Stimulated activated CD4-positive, alpha-beta T cell treated with anti-CD3 and anti-CD28 coated beads, TNF-alpha, amount 100 ng/mL, for 24 hours (primary cell): ENCODE measurements at places on chromosomes 3 and 15.
A peak's percentile ranks its signal among the peaks of the same experiment; 100 is the strongest.

DNA sequence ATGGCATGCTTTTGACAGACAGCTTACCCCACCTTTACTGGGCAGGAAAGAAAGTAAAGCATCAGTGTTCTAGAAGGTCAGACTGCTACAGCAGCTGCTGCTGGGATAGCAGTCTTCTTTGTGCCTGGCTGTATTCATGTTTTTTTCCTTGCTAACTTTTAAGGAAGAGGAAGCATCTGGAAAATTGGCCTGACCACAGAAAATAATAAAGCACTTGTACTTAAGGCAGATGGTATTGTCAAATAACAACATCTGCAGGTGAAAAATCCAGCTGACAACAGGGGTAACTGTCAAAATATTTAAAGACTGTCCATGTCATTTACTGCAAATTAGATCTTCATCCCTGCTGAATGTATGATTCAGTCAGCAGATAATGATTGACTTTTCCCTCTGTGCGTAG, 229.0 kb downstream of the OXSM start:
- DNase-seq, result no peak

DNA sequence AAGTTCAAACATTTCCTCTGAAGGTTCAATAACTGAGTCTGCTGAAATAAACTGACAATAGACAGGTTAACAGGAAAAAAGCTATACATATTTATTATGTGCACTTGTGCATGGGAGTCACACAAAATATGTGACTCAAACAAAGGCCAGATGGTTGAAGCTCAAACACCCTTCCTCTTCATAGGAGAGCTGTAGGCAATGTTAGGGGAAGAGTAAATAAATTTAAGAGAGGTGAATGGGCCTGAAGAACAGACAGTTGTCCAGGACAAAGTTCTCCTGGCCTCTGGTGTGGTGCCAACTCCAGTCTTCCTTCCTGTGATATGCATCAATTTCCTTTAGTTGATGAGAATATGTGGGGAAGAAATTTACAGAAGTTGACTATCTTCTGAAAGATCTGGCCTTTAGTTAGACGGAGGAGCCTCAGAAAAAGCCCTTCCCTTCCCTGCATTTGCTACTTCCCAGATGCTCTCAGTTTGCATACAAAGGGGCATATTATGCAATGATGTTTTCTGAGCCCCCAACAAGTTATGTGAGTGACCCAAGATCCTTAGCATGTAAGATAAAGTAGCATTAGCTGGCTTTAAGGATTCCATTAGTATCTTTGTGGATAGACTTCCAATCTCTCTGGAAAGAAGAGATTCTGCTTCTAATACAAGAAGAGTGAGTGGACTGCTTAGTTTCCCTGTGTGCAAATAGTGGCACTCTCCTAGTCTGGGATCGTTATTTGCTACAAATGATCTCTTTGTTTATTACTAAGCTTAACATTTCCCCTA, 96.4 kb upstream of the IGSF10 start:
- DNase-seq, result no peak

GRCh38 chr15:52247461-52247860, 48.1 kb downstream of the MYO5C start:
- no peak for DNase-seq

- peak; percentile 76 for DNase-seq
Measured at GRCh38 chr3:189132231-189132671, 39.5 kb upstream of the TPRG1 start.

GRCh38 chr3:127324076-127324475, 36.2 kb upstream of the PRR20G start:
- no peak for DNase-seq

DNA sequence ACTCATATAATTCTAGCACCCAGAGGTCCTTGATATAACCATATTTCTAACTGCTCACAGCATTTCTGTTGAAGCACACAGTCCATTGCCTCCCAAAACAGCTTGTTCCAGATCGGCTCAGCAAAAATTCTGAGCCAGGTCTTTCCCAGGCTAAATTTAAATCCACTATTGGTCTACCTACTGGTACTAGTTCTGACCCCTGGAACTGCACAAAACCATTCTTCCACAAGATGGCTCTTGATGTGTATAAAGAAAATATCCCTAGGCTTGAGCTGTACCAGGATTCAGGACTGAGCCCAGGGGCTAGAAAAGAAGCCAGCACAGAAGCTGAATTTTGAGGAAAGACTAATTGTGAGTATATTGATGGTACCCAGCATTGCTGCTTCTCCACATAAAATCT, 75.4 kb upstream of the ABHD17C start:
- no peak for DNase-seq

DNA sequence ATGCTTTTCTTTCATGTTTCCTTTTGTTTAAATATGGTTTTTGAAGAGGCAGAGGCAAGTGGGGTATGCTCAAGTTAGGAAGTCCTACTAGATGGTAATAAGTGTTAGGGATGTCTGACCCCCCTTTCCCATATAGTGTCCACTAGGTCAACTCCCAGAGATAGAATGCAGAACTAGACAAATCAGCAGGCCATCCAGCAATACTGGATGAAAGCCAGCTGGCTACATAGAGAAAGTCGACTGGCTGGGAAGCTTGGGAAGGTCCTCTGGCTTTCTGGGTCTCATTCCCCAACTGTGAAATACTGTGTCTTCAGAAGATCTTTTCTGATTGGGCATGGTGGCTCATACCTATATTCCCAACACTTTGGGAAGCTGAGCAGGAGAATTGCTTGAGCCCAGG, 113.8 kb downstream of the SNRK start:
- no peak for DNase-seq

DNA sequence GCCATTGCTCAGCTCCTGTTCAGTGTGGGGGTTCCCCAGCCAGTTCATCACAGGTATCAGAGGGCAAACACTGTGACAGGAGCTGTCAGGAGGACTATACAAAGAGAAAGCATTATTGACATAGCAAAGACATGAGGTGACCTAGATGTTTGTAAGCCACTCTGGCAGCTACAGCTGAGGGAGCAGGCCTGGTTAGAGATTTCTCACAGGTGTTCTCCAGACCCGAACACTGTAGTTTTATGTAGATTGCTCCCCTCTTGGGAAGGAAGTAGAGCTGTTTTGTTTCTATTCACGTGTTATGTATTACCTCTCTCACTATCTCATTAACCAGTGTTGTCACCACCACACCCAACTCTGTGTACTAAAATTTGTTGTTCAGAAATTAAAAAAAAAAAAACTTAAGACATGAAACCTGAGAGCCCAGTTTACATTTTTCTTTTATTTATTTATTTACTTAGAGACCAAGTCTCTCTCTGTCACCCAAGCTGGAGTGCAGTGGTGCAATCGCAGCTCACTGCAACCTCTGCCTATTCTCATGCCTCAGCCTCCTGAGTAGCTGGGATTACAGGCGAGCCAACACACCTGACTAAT, 123.7 kb downstream of the RBPMS2 start:
- DNase-seq, result no peak

GRCh38 chr3:197494366-197495058, 61.3 kb downstream of the BDH1 start:
- no peak for DNase-seq

- no peak for DNase-seq
Measured at GRCh38 chr15:62212741-62213140, 47.7 kb upstream of the C2CD4B start.

GRCh38 chr3:173743516-173743915, 346.0 kb downstream of the NLGN1 start:
- no peak for DNase-seq
